ENCODE measurements at places on chromosomes 16 and 17. TPM values are rescaled to one million over a fixed set of nuclear protein-coding genes. Genes with fewer than 3 reads are reported as not detected.

Gene SAMD14
- total RNA-seq, result 4.6 TPM

Gene STX1B
- total RNA-seq, result under 0.01 TPM

Gene CCL14
- 0.91 TPM for total RNA-seq

Gene SRL
- total RNA-seq, result 0.15 TPM

Gene ATP1B2
- total RNA-seq, result not detected

Gene BAHCC1
- 1.7 TPM for total RNA-seq

Gene NIP7
- total RNA-seq, result 48.5 TPM

Gene C1QTNF8
- not detected for total RNA-seq

Gene ARHGAP44
- total RNA-seq, result 0.32 TPM

Gene NXPH3
- 0.61 TPM for total RNA-seq

Gene CDH1
- not detected for total RNA-seq

Gene C17orf113
- total RNA-seq, result 0.32 TPM

Gene CDRT15
- total RNA-seq, result not detected

Gene ENPP7
- total RNA-seq, result not detected

Gene CES1
- total RNA-seq, result not detected
